ENCODE measurements at places on chromosomes 12 and 14. TPM values are rescaled to one million over a fixed set of nuclear protein-coding genes. Genes with fewer than 3 reads are reported as not detected.

The REM2 gene
- total RNA-seq: not detected

The BRAP gene
- 16.9 TPM for total RNA-seq

DNA sequence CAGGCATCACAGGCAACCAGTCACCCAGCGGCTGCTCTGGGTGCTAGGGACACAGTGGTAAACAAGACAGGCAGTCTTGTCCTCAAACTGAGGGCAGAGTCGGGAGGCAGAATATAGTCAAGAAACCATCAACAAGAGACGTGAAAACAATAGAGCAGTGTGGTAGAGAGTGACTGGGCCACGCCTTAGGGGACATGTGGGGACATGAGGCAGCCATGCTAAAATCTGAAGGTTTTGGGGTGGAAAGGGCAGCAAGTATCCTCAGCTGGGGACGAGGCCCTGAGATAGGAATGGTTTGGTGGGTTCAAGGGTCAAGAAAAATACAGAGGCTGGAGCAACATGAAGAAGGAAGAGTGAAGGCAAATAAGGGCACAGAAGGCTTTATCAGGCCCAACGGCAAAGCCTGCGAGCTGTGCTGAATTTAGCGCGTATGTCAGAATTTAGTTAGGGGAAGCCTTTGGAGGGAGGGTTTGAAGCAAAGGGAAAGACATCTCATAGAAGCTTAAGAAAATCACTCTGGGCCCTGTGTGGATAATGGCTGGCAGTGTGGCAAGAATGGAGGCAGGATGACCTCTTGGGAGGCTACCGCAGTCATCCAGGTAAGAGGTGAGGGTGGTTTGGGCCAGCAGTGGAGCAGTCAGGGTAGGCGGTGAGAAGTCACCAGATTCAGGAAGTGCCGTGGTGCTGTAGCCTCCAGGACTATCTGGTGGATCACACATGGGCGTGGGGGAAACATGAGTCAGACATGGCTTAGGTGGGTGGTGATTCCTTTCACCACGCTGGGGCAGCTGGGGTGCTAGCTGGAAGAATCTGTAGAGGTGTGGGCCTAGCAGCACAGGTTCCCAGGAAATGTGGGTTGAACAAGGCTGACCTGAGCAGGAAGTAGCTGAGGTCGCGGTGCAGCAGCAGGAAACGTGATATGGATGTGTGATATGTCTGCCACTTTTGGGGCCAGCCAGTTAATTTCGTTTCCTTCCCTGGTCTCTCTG lies 3.0 kb downstream of the EVL start:
- no peak for DNase-seq

- no peak for DNase-seq
Observed at GRCh38 chr14:88199882-88200281, 123.2 kb downstream of the KCNK10 start.

The IL22 gene
- not detected for total RNA-seq

- no peak for DNase-seq
Observed at GRCh38 chr14:85122690-85123089, 407.3 kb upstream of the FLRT2 start.

GRCh38 chr14:103186241-103186822 lies 63.1 kb downstream of the TNFAIP2 start:
- no peak for DNase-seq

The PTPRO gene
- not detected for total RNA-seq

Measured in glomerular endothelial cell (primary cell).